ENCODE measurements at places on chromosomes 13 and 19. TPM values are rescaled to one million over a fixed set of nuclear protein-coding genes. Genes with fewer than 3 reads are reported as not detected.

The OR7C1 gene
- total RNA-seq: not detected

The IGFL1 gene
- total RNA-seq: not detected

The NOVA2 gene
- total RNA-seq: 0.02 TPM

The GATAD2A gene
- 139 TPM for total RNA-seq

The GPR180 gene
- 8.6 TPM for total RNA-seq

The PNMA8B gene
- 0.14 TPM for total RNA-seq

The JAK3 gene
- 180 TPM for total RNA-seq

The PSG5 gene
- not detected for total RNA-seq

The TMEM255B gene
- total RNA-seq: 0.74 TPM

The GRIK5 gene
- total RNA-seq: 1.6 TPM

The ZNF835 gene
- total RNA-seq: 2.8 TPM

The EVI5L gene
- total RNA-seq: 4.8 TPM

The KCNN4 gene
- 110 TPM for total RNA-seq

The ZNF491 gene
- 1.2 TPM for total RNA-seq

The CRLF1 gene
- not detected for total RNA-seq

The PTH2 gene
- total RNA-seq: not detected

The FCGBP gene
- total RNA-seq: 4.9 TPM

The ZNF575 gene
- 3.4 TPM for total RNA-seq

The UBE2L5 gene
- total RNA-seq: not detected

Measured in activated CD4-positive, alpha-beta T cell treated with anti-CD3 and anti-CD28 coated beads for 36 hours (primary cell).